A172 (cell line): ENCODE measurements at places on chromosomes 16 and 17.

GRCh38 chr17:66928949-66929348, 35.6 kb upstream of the CACNG4 start:
- DNase-seq, result no peak

- DNase-seq, result no peak
Measured at GRCh38 chr17:7493941-7494340, 9.8 kb downstream of the POLR2A start.

DNA sequence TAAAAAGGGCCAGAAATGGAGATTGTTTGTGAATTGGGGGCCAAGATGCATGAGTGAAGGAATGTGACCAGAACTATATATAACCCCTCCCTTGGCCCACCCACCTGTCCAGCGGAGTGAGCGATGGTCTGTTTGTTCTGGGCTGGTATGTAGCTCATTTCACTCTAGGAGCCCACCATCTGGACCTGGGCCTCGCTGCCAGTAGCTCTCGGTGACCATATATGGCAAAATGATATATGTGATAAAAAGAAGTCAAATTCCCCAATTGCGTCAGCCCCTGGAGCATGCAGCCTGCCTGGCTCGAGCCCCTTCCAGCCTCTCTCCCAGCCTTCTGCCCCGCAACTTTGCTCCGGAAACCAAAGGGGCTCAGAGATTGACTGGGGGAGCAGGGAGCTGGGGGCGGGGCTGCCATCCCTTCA, 47.3 kb downstream of the CCDC42 start:
- DNase-seq, result no peak

DNA sequence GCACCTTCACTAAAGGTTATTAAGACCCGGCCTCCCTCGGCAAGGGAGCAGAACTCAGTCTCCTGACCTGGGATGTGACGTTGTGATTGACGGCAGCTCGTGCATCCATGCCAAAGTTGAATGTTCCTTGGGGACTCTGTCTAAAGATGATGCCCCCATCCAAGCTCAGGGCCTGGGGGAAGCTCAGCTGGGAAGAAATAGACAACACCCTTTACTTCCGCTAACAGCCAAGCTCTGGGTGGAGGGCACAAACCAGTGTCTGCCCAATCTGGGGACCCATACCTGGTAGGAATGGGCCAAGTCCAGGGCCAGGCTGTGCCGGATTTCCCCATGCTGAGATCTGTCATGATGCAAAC, 95.4 kb downstream of the RMI2 start:
- no peak for DNase-seq

- DNase-seq, result no peak
Measured at GRCh38 chr16:14539631-14540030, 90.4 kb downstream of the PARN start.

DNA sequence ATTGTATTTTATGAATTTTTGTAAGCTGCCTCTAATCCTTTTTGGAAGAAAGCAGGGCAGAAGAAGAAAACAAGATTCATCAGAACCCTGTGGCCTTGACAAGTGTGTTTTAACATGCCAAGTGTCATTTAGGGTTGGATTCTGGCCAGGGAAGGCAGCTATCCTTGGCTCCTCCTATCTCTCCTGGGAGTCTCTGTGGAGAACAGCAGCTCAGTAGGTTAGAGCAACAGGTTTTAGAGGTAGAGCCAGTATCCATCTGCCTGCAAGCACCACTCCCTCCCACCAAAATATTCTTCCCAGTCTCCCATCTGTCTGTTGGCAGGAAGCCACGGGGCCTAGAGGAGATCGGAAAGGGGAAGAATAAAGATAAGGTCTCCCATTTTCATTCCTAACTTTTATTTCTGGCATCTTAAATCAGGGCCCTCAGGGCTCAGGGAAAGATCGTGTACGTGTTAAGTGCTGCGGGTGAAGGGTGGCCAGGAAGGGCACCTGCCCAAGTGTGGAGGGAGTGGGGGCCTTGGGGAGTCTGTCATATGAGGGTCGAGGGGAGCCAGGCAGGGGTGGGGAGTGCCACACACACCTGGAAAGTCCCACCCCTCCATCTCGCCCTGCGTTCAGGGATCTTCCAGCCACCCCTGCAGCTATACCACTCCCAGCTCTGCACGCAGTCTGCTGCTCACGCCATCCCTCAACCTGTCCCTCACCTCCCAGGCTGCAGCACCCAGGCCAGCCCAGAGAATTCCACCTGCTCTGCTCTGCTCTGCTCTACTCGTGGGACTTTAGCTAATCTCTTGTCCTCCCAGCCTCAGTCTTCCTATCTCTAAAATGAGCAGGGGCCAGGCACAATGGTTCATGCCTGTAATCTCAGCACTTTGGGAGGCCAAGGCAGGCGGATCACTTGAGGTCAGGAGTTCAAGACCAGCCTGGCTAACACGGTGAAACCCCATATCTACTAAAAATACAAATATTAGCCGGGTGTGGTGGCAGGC, 17.1 kb upstream of the CPSF4L start:
- no peak for DNase-seq

DNA sequence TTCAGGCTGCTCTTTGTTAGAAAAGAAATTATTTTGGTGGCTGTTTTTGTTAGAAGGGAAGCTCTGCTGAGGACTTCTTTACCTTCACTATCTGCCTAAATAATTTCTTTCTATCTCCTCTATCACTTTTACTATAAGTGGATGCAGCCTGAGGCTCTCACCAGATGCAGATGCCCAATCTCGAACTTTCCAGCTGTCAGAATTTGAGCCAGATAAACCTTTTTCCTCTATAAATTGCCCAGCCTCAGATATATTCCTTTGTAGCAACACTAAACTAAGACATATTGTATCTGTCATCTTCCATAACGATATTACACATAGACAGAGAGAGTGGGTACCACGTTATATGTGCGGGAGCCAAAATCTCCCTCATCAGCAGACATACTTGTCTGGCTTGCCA, 15.7 kb upstream of the CDH8 start:
- DNase-seq, result no peak

GRCh38 chr16:85350973-85351372, 238.7 kb upstream of the CIBAR2 start:
- DNase-seq, result peak; percentile 99

DNA sequence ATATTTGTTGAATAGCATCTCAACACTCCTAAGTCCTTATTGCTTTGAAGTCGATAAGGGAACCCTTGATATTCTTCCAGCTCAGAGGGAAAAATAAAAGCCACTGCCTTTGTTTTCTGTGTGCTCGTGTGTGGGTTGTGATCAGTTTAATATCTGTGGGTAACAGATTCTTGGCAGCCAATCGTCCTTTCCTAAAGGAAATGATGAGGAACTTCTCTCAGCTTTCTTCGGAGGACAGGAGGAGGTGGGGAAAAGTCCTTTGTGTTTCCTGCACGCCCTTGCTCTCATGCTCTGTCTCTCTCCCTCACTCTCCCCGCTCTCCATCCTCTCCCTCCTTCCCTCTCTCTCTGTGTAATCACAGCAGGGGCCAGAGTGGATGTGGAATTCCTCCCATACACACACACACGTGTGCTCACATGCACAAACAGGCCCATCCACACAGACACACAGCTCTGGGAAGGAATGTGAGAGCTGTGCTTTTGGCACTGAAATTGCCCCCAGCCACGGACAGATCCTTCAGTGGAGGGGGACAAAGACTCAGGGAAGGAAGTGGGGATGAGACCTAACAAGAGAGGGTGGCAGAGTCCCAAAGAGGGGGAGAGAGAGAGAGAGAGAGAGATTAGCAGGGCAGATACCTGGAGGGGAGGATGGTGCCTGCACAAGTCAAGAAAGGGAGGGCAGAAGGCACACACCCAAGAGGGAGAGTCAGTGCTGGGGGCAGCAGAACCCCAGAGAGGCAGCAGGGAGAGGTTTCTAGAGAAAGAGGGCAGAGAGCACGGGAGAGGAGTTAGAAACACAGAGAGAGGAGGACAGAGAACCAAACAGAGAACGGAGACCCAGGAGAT, 83.5 kb upstream of the PLCG2 start:
- DNase-seq, result no peak

DNA sequence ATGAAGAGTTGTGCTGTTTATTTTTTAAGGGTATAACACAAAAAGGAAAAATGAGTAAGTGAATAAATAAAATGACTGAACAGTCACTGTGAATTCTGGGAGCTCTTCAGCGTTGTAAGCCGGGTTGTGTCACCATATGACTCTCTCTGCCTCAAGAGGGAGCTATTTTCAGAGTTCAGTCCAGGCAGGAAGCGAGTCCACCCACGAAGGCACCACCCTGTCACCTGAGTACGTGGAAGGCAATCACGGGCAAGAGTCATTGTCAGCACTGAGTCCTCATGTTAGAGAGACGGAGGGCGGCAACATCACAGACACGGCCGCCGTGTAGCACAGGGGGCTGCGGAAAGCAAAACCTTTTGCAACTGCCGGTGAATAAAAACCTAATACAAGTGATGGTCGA, 227.6 kb downstream of the UTP18 start:
- DNase-seq, result peak; percentile 38

- DNase-seq, result no peak
Measured at GRCh38 chr16:85309656-85310587, 197.7 kb upstream of the CIBAR2 start.

GRCh38 chr16:15653227-15653626, 3.2 kb downstream of the NDE1 start:
- peak; percentile 23 for DNase-seq

DNA sequence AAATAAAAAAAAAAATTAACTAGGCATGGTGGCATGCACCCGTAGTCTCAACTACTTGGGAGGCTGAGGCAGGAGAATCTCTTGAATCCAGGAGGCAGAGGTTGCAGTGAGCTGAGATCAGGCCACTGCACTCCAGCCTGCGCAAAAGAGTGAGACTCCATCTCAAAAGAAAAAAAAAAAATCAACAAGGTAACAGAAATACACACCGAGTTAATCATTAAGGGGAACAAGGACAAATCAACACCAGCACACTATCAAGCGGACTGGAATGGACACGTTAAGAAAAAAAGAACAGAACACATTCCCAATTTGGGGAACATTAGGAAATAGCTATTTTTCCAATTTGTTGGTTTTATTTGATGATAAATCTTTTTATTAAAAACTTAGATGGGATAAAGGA, 28.4 kb upstream of the GLG1 start:
- no peak for DNase-seq

GRCh38 chr16:20865420-20866131, 34.6 kb downstream of the DCUN1D3 start:
- peak; percentile 57 for DNase-seq

- no peak for DNase-seq
Measured at GRCh38 chr16:69395859-69396186, 10.0 kb upstream of the TERF2 start.

DNA sequence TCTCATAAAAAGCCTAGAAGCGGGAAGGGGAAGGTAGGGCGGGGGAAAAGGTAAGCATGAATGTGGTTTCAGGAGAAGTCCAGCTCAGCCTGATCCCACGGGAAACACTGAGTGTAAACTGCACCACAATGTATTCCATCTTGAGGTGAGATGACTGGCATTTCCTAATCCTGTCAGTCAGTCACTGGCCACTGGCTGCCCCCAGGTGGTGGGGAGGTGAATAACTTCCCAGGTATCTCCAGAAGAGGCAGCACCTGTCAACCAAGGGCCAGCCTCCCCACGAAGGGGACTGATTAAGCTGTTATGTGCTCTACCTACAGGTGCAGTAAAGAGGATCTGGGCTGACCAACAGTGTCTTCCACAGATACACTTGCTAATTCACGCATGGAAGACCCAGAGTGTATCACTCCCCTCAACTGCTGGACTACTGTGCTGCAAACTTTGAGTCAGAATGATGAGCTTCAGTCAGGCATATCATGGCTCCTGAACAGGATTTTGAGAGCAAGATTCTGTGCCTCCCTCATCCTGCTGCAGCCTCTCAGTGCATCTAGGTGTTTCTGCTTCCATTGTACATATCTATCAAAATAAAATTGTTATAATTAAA, 108.5 kb upstream of the CCL2 start:
- peak; percentile 46 for DNase-seq

DNA sequence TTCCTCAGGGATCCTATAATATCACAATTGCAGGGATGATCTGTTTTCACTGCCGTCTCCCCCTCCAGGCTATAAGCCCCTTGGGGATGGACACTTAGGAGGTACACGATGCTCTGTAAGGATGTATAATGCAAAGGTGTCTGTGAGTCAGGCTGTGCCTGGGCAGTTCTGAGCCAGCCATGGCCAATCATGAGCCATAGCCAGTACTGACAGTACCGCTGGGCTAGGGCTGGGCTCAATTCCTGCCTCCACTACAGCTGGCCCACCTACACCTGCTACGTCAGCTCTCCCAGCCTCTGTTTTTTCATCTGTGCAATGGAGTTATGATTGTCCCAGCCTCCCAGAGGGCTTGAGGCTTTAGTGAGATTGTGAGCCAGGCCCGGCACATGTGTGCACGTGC, 2.8 kb upstream of the WNT9B start:
- no peak for DNase-seq

GRCh38 chr16:81167851-81168250, 70.6 kb upstream of the BCO1 start:
- DNase-seq, result no peak

DNA sequence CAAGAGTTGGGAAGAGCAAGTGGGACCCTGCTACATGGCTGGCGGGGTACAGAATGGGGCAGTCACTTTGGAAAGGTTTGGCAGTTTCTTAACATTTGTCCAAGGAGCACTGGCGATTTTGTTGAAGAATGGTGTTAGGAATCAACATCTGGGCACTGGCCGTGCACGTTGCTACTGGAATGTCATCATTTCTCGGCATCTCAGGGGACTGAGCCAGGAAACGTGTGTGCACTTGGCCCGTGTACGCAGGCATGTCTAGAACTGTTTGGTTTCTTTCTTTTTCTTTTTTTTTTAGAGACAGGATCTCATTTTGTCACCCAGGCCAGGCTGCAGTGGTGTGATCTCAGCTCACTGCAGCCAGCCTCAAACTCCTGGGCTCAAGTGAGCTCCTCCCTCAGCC, 17.3 kb upstream of the FOXK2 start:
- DNase-seq, result no peak

- no peak for DNase-seq
Measured at GRCh38 chr16:54862529-54862928, 68.1 kb upstream of the IRX5 start.

DNA sequence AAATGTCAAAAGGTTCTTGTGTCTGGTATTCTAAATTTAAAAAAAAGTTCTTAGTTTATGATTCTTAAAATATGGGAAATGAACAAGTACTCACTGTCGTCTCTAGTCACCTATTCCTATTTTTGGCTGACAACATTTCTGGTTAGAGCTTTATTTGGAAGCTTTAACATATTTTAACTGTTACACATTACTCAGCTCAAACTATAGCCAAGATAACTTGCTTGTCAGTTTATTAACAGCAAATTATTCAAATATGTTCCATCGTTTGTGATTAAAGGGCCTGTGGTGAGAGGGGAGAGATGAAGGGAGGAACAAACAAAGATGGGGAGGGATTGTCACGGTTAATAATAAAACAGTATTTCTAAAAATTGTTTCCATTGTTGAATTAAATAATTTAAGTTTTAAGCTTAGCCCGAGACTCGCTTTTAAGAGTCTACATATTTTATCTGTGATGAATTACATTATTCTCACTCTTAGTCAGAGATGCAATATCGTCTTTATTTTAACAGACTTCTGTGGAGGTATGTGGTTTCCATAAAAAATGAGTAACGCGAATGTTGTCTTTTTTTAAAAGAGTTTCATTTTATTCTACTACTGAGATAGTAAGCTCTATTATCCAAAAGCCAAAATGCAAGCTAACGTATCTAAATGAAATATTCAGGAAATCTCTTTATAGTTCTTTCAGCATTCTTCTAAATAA, 321.9 kb upstream of the PMFBP1 start:
- peak; percentile 47 for DNase-seq

GRCh38 chr17:82003411-82004381, 19.0 kb downstream of the CENPX start:
- peak; percentile 94 for DNase-seq
